ENCODE measurements at places on chromosomes 12 and 14.

DNA sequence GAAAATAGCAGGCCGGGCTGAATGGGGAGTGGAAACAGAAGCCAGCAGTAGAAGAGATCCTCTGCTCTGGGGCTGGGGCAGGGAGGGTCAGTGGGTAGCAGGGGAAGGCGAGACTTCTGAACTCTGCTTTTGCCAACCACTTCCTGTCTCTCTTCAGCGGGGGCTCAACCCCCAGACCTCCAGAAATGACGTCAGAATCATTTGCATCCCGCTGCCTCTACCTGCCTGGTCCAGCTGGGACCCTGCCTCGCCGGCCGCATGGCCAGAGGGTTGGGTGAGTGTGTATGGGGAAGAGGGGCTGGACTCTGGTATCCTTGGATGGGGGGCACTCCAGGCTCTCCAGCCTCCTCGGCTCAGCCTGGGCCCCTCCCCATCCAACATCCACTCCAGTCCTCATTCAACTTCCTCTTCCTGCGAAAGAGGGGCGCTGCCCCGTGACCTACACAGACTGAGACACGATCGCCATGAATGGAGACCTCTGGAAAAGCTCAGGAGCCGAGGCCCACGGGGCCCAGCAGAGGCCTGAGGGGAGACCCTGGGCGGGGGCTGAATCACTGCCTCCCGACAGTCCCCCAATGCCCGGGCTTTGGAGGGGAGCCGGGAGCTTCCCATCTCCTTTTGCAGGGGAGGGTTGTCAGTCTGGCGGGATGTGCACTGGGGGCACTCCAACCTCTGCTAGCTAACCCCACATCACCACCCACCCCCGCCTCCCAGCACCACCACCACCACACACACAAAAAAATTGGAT, 458 bp upstream of the HOXC4 start:
- no peak for DNase-seq

GRCh38 chr14:52861403-52861802, 70.0 kb upstream of the GNPNAT1 start:
- DNase-seq: no peak

DNA sequence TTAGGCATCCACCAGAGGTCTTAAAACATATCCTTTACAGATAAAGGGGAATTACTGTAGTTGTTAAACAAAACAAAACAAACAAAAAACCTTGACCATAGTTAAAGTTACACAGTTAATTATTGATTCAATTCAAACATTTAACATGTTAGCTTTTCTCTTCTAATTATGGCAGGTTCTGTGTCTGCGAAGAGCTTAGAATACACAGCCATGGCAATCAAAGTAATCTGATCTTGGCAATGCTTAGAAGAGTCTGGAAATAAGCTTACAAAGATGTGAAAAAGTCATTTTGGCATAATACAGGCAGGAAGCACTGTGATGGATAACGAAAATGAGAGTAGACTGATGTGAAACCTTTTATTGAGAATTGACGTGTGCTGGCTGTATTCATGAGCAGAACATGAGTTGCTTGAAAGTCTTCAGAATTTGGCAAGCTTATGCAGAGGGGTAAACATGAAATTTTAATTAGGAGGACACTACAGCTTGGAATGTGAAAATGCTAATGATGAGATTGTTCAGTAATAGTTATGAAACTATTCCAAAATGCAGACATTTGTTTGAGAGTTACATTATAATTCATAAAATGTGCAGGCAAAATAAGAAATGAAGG, 629.6 kb downstream of the FSCB start:
- no peak for DNase-seq

- no peak for DNase-seq
Measured at GRCh38 chr12:93292731-93293566, 84.8 kb upstream of the NUDT4 start.

DNA sequence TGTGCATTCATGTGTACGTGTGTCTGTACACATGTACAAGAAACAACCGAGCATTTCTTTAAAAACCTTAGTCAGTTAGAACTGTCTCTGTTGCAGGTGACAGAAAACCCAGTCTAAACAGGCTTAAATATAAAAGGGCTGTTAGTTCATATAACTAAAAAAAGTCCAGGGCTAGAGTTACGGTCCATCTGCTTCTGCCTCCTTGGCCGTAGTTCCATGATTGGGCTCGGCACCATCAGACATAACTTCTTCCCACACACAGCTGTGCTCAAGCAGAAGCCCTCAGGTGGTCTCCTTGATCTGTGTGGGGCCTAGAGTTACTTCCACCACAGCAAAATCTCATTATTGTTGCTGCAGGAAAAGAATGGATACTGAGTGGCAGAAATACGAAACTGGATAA, 34.6 kb downstream of the CKB start:
- DNase-seq: no peak

DNA sequence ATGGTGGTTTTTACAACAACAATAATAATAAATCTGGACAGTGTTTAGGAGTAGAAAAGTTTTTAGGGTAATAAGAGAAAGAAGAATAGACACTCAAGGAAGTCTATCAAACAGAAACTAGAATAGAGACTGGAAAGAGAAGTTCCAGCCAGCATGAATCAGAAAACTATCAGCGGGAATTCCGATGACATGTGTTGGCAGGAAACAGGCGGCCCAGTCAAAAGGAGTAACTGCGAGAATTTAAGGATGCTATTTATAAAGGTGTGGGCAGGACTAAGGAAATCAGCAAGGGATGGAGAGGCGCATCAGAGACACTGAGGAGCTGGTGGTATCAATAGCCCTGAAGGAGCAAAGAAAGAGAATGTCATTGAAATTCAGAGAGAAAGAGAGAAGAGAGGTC, 89.9 kb downstream of the TBX5 start:
- DNase-seq: no peak

DNA sequence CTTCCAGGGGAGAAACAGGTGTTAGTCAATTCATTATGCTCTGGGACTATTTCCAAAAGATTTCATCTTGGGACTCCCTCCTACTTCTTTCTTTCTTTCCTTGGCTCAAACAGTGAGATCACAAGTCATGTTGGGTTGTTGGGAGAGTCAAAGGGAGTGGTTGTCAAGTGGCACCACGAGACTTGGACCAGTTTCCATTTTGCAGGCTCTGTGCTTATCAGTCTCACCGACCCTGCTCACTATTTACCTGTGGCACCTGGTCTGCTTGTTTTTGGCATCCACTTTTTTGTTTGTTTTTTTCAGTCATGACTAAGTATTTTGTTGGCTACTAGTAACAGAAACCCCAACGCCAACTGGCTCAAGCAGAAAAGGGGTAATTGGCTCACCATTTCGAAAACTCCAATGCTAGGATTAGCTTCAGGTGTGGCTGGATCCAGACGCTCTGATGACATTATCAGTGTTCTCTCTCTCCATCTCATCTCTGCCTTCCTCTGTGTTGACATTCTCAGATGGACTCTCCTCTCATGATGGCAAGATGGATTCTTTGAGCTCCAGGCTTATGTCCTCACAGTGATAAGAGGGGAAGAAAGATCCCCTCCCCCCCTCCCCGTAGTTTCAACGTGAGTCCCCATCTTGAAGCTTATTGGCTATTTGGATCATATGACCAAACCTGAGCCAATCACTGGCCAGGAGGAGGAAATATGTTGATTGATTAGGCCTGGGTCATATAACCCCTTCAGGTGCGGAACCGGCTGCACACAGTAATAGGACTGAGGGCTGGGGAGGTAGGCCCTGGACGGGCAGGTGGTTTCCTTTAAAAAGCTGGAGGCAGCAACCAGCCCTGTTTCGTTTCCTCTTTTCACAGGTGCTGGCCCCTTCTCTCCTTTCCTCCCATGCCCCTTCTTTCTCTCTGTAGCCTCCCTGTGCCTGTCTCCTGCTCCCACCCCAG, 84.2 kb downstream of the AACS start:
- DNase-seq: no peak

GRCh38 chr12:65463611-65464010, 185.1 kb downstream of the MSRB3 start:
- no peak for DNase-seq

DNA sequence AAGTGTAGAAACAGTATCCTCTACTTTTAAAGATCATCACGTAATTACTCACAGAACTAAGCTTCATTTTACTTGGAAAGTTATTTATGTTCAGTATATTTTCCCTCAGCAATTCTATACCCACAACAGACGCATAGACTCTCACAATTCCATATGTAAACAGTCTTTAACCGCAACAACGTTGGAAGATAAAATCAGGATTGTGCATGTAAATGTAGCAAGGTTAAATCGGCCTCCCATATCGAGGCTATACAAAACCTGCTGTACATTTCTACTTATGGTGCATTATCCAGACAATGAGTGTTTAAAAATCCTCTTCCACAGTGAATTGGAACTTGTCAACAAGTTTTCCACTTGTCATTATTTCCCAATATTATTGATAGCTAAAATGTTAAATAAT, 581.1 kb downstream of the SLC16A7 start:
- DNase-seq: no peak

DNA sequence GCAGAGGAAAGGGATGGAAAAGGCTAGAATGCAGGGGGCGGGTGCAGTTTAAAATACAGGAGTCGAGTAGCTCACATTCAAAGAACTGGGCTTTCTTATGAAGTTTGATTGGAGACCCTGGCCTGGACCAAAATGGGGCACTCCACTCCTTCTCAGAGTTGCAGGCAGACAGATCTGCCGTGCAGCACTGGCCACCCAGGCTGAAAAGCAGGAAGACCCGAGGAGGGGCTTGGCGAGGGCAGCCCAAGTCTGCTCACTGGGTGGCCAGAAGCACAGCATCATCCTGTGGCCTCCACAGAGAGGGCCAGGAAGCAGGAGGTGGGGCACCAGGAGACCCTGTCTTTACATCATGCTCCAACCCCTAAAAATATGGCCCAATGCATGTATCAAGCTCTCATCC, 109.1 kb upstream of the BCL2L14 start:
- DNase-seq: no peak

DNA sequence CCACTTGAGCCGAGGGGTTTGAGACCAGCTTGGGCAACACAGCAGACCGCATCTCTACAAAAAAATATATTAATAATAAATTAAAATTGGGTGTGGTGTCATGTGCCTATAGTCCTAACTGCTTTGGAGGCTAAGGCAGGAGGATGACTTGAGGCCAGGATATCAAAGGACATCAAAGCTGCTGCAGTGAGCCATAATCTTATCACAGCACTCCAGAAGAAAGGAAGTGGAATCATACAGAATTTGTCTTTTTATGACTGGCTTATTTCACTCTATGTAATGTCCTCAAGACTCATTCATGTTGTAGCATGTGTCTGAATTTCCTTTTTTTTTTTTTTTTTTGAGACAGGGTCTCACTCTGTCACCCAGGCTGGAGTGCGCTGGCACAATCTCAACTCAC, 43.9 kb upstream of the NUDT4 start:
- DNase-seq: no peak
